ENCODE measurements at places on chromosomes 6 and 20. TPM values are rescaled to one million over a fixed set of nuclear protein-coding genes. Genes with fewer than 3 reads are reported as not detected.

Gene TFAP2A
- 19.1 TPM for total RNA-seq

DNA sequence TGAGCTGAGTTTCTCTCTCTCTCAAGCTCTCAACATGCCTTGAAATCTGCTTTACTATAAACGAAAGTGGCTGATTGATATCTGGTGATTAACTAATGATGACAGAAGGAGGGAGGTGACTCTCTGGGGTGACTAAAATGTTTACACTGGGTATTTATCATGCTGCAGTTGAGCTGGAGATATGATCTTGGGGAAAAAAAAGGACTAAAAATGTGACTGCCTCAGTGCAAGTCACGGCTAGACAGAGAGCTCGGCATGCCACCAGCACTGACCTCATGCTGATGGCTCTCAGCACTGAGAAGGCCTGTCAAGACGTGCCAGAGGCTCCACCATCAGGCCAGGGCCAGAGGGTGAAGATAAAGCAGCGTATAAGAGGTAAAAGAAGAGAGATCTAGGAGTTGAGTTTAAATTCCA is 103.1 kb upstream of the SPACA1 start:
- H3K36me3 ChIP-seq = no peaks in the 10 kb centered on the region
- no peak overlapping the region for H3K4me3 ChIP-seq
- H3K27me3 ChIP-seq = no peaks in the 10 kb centered on the region

DNA sequence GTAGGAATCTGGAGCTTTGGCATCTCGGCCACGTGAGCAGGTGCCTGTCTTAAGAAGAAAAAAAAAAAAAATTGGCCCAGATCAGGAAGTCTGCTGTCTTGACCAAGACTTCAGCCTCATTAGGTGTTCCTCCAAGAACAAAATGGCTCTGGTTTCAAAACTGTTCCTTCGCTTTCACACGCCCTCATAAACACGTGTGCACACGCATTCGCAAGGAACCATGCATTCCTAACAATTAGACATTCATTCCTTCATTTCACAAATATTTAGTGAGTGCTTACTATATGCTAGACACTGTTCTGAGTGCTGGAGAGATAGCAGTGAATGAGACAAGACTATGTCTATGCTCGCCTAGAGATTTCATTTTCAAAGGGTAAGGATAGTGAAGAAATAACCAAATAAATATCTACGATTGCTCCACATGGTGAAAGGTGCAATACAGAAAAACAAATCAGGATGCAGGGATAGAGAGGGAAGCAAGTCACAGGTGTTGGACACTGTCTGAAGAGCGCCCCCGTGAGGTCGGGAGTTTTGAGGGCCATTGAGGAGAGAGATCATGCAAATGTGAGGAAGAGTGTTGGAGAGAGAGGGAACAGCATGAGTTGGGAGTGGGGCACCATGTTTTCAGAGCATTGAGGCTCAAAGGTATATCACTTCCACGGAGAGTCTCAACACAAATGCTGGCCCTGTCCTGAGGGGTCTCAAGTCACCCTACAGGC is 53.3 kb downstream of the CCDC170 start:
- H3K36me3 ChIP-seq = no peaks in the 10 kb centered on the region
- H3K4me1 ChIP-seq = no peaks in the 10 kb centered on the region
- no peak overlapping the region for H3K27ac ChIP-seq
- no peak overlapping the region for H3K4me3 ChIP-seq
- DNase-seq = no peak

DNA sequence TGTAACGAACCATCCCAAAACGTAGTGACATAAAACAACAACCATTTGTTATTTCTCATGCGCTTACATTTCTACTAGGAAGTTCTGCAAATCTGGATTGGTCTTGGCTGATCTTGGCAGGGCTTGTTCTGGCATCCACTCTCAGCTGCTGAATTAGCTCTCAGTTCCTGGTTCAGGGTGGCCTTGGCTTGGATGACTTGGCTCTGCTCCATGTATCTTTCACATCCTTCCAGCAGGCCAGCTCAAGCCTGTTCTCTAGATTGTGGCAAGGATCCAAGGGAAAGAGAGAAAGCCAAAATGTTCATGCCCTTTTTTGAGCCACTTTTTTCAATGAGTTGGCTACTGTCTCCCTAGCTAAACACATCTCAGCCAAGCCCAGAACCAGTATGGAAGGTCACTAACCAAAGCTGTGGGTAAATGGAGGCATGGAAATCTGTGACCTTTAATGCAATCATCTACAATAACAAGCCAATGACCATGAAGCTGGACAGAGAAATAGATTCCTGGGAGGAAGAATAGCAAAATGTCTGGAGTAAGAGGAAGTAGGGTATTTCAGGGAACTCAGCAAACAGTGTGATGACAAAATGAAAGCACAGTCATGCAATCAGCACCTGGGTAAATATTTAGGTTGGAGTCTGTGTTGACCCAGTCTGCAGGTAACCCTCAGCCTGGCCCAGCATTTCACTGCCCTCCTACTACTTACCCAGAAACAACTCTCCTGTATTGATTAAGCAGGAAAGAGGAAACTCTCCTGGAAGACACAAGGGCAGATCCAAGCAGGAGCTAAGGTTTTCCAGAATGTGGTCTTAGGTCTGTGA is 32.7 kb upstream of the SNAP25 start:
- H3K4me1 ChIP-seq = no peaks in the 10 kb centered on the region
- H3K27ac ChIP-seq = no peak overlapping the region
- DNase-seq = no peak
- no peaks in the 10 kb centered on the region for H3K36me3 ChIP-seq
- H3K27me3 ChIP-seq = no peaks in the 10 kb centered on the region
- H3K4me3 ChIP-seq = no peak overlapping the region

- no peak overlapping the region for H3K27ac ChIP-seq
- no peak for DNase-seq
- H3K4me1 ChIP-seq = no peaks in the 10 kb centered on the region
- H3K4me3 ChIP-seq = no peak overlapping the region
- H3K27me3 ChIP-seq = no peaks in the 10 kb centered on the region
Observed at GRCh38 chr6:25404091-25404490, 124.9 kb downstream of the CARMIL1 start.

Gene USP49
- 10.5 TPM for total RNA-seq

DNA sequence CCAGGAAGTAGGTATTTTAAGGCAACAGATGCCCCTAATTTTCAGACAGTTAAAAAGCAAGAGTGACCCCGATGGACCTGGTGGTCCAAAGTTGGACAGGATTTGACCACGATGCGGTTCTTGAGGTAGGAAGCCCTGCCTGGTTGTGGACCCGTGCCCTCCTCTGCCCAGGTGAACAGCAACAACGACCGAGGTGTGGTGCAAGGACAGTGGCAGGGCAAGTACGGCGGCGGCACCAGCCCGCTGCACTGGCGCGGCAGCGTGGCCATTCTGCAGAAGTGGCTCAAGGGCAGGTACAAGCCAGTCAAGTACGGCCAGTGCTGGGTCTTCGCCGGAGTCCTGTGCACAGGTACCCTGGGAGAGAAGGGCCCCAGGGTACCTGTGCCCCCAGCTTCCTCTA is 18.7 kb downstream of the TGM6 start:
- H3K4me3 ChIP-seq = no peak overlapping the region
- no peaks in the 10 kb centered on the region for H3K36me3 ChIP-seq
- no peak overlapping the region for H3K27ac ChIP-seq

- H3K27me3 ChIP-seq = no peaks in the 10 kb centered on the region
- H3K36me3 ChIP-seq = no peaks in the 10 kb centered on the region
- H3K27ac ChIP-seq = no peak overlapping the region
- H3K4me3 ChIP-seq = no peak overlapping the region
- no peaks in the 10 kb centered on the region for H3K4me1 ChIP-seq
Observed at GRCh38 chr6:150361876-150362275, 6.9 kb upstream of the IYD start.

DNA sequence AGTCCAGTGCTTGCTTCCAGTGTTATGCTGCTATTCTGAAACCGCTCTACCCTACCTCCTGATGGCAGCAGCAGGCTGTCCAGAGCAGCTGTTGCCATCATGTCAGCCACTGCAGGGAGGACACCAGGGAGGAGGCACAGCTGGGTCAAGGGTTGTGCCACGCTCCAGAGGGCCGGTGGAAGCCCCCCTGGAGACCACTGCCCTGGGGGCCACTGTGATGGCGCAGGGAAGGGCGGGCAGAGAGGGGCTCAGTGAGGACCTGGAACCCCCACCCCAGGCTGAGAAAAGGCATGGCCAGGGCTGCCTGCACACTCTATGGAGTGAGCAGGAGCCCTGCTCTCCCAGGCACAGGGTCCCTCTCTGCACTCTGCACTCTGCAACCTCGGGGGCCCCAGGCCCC is 271.3 kb upstream of the BTBD3 start:
- peaks cover 4% of the 10 kb centered on the region for H3K27me3 ChIP-seq
- no peak for DNase-seq
- no peak overlapping the region for H3K4me3 ChIP-seq
- H3K27ac ChIP-seq = no peak overlapping the region
- H3K4me1 ChIP-seq = no peaks in the 10 kb centered on the region
- H3K36me3 ChIP-seq = no peaks in the 10 kb centered on the region

Measured in A673 (cell line).